ENCODE measurements at places on chromosomes 12 and 14.

DNA sequence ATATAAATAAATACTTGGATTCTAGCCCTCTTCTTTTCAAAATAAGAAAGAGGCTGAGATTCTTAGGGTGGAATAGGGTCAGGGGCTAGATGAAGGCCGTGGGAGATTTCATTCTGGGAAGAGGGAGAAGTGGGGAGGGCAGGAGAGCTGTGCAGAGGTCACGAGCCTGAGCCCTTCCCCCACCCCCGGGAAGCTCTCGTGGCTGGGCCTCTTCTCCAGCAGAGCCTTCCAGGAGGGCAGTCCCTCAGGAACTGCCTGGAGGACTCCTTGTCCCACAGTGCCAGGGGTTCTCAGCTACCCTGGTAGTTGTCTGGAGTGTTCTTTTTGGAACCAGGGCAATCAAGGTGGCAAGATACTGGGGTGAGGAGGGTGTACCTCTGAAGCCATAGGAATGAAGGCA, 94.0 kb downstream of the ESR2 start:
- no peak for DNase-seq

GRCh38 chr12:67911275-67911600, 78.0 kb upstream of the IFNG-AS1 start:
- DNase-seq, result no peak

GRCh38 chr12:24356240-24356804, 406.9 kb upstream of the SOX5 start:
- no peak for DNase-seq

DNA sequence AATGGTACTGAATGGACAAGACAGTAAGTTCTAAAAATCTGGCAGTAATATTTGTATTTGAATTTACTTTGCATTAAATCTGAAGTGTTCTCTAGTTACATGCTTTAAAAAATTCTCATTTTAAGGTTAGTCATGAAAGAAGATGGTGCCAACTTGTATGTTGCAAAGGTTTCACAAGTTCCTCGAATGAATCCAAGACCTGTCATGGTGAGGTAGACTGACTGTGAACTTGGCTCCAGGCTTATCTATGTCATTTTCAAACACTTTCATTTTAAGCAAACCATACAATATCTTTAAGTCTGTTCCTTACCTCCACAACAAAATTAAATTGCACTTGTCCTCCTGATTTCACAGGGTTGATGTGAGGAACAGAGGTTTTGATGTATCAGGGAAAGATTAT, 23.4 kb downstream of the CLEC2D start:
- no peak for DNase-seq

GRCh38 chr12:4275870-4276301, 2.3 kb downstream of the CCND2 start:
- DNase-seq, result no peak

DNA sequence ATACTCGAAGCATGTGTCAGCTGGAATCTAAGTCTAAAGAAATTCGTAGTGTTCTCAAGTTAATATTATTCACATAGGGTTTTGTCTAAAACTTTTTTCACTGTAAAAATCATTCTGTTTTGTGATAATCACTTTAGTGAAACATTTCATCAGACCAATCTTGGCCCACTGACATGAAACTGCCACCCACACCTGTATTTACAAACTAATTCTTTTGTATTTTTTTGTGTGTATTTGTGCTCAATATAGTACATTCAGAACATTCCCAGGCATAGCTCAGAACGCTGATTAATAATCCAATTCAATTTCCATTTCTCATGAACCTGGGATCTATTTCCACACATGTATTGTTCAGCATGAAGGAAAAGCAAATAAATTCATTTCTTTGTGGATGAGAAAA, 191.7 kb downstream of the RASSF9 start:
- no peak for DNase-seq

- DNase-seq, result no peak
These were observed 941 bp upstream of the PPP1CC start for GRCh38 chr12:110743571-110744093.

DNA sequence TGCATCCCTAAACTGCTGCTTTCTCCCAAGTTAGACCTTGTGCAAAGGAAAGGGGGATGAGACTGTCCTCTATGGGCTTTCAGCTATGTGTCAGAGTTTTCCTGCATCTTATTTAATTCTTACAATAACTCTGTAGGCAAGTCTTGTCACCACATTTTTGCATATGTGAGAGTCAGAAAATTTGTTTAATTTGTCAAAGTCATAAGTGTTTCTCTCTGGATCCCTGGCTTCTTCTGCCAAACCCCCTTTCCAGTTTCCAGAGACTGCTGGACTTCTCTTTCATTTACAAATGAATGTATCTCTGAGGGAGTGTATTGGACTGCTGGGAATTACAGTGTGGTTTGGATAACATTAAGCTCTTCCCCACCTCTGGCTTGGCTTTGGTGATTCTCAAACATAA, 877.6 kb upstream of the SEL1L start:
- DNase-seq, result no peak

GRCh38 chr12:43882578-43883178, 46.8 kb downstream of the TMEM117 start:
- peak; percentile 81 for DNase-seq

DNA sequence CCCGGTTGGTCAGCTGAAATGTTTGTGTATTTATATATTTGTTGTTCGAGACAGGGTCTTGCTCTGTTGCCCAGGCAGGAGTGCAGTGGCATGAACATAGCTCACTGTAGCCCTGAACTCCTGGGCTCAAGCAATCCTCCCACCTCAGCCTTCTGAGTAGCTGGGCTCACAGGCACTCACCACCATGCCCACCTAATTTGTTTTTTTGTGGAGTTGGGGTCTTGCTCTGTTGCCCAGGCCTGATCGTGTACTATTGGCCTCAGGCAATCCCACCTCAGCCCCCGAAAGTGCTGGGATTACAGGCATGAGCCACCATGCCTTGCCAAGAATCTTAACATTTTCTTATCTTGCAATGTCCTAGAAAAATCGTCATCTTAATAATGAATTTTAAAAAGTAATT, 3.3 kb downstream of the RAN start:
- no peak for DNase-seq

GRCh38 chr12:67925077-67925476, 64.2 kb upstream of the IFNG-AS1 start:
- no peak for DNase-seq

GRCh38 chr14:64704143-64704742, at the start of gene PLEKHG3:
Gene PLEKHG3, plus strand, starts transcription at chr14:64704424. Its CDS starts 23,208 bp downstream, at chr14:64727632.
- DNase-seq, result peak; percentile 25

GRCh38 chr14:23670481-23670880, 34.3 kb downstream of the DHRS2 start:
- no peak for DNase-seq

DNA sequence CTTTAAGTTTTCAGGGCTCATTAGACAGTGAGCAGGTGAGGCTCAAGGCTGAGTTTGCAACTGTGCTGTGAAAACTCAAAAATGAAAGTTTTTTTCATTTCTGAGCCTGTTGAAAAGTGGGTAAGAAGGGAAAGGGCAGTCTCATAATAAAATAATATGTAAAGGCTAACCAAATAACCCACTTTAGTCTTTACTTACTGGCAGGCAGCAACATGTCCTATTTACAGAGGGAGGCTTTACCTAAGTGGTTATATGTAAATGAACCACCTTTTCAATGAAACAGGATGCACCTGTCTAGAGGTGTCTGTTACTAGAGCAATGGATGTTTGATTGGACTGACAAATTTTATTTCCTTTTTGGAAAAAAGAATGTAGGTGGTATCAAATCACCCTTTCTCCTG, 158.0 kb downstream of the ETV6 start:
- DNase-seq, result peak; percentile 37

- DNase-seq, result no peak
These were observed 205.2 kb downstream of the SLC41A2 start for GRCh38 chr12:104752881-104753280.

DNA sequence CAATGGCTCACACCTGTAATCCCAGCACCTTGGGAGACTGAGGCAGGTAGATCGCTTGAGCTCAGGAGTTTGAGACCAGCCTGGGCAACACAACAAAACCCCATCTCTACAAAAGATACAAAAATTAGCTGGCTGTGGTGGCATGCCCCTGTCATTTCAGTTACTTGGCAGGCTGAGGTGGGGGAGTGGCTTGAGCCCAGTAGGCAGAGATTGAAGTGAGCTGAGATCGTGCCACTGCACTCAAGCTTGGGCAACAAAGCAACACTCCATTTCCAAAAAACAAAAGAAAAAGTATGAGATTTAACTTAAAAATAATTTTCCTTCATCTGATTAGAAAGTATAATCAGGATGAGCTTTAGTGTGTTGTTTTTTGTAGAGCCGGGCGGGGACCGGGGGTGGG, 47.9 kb upstream of the BCAT1 start:
- no peak for DNase-seq

GRCh38 chr12:81359736-81360135, 281.9 kb downstream of the ACSS3 start:
- DNase-seq, result no peak

DNA sequence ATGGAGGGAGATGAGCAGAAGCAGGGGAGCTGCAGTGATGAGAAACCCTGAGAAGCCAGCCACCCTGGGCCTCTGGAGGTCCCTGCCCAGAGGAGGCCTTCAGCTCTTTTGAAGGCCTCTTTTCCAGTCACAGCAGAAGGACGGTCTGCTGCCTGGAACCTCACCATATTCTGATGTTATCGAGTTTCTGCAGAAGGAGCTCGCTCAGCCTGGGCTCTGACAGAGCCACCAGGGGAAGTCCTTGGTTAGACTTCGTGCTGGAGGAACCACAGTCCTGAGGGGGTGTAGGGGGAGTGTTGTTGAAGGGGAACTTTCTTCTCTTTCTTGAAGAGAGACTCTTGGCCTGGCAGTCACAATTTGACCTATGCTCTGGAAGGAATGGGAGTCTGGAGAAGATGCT, 25.1 kb upstream of the BATF start:
- DNase-seq, result no peak

- no peak for DNase-seq
These were observed 68.1 kb downstream of the FSCB start for GRCh38 chr14:44438936-44439335.

- DNase-seq, result peak; percentile 63
These were observed at the start of gene GNPNAT1 for GRCh38 chr14:52791223-52792096. Gene GNPNAT1, minus strand, starts transcription at chr14:52791607. Its CDS starts 6,957 bp downstream, at chr14:52784650.

GRCh38 chr12:124767066-124767821, 96.4 kb downstream of the SCARB1 start:
- DNase-seq, result peak; percentile 25

- no peak for DNase-seq
These were observed 67.1 kb upstream of the VPS33A start for GRCh38 chr12:122333142-122334087.

- DNase-seq, result peak; percentile 46
These were observed 3.2 kb downstream of the TEX52 start for GRCh38 chr12:2853626-2854025.

DNA sequence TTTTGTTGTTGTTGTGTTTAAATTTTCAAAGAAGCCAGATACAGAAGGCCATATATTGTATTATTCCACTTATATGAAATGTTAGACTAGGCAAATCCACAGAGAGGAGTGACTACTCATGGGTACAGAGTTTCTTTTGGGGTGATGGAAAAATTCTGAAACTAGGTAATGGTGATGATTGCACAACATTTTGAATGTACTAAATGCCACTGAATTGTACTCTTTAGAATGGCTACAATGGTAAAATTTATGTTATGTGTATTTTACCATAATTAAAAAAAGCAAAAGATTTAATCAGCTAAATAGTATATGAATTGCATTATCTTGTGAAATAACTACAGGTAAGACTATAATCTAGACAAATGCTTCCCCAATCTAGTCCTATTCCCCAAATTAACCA, 733.6 kb upstream of the TMEM132C start:
- no peak for DNase-seq

- no peak for DNase-seq
These were observed 231.4 kb upstream of the RTL1 start for GRCh38 chr14:101134851-101135433.

GRCh38 chr12:58459191-58459590, 461.1 kb downstream of the LRIG3 start:
- no peak for DNase-seq
